Posterior vena cava (tissue), 2 donors: ENCODE measurements at places on chromosomes 7 and 10. TPM values are rescaled to one million over a fixed set of nuclear protein-coding genes. Genes with fewer than 3 reads are reported as not detected.

DNA sequence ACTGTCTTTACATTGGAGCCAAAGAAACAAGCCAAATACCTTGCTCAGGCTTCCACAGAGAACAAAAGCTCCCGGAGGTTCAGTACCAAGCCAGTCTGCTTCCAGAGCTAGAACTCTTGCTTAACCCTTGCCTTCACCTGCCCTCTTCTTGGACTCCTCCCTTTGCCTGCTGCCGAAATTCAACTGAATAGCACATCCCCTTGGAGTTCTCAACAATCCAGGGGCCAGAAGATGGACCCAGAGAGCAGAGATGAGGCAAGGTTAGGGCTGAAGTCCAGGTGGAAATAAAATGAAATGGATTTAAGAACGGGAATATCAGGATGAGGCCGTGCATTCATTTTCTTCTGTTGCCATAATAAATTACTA, 876 bp upstream of the PIK3AP1 start:
- no peak for DNase-seq

DNA sequence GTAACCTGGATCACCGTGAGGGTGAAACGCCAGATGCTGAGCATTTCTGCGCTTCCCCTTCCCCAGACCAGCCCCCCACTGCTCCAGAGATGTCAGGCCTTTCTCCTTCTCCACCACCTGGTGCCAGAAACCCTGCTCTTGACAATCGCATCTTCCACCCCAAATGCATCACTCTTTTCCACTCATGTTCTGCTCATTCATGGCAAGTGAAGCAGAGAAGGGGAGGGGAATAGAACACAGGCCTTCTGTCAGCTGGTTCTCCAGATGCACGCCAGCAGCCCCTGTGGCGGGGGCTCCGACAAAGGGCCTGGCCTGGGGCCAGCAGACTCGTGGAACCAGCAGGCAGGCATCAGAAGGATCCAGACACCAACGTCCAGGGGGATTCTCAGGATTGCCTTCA, 68.5 kb upstream of the SVIL start:
- DNase-seq: no peak

GRCh38 chr10:71761541-71762113, 11.7 kb downstream of the VSIR start:
- no peak for DNase-seq

DNA sequence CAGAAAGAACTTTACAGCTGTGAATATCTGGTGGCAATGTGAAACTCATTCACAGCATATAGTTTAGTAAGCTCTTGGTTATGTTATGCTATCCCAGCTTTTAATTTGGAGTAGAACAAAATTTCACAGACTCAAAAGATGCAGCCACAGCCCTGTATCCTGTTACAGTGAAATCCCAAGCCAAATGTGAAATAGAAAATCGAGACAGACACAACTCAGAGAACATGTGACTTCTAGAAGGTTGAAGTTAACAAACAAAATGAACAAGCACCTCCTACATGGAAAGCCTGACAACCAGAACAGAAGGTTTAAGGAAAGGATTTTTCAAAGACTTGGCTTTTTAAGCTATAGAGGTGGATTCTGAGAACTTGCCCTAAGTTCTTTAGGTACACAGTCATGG, 39.6 kb downstream of the JAZF1 start:
- DNase-seq: no peak

- DNase-seq: no peak
These were observed 38.4 kb downstream of the SYPL1 start for GRCh38 chr7:106073701-106074100.

DNA sequence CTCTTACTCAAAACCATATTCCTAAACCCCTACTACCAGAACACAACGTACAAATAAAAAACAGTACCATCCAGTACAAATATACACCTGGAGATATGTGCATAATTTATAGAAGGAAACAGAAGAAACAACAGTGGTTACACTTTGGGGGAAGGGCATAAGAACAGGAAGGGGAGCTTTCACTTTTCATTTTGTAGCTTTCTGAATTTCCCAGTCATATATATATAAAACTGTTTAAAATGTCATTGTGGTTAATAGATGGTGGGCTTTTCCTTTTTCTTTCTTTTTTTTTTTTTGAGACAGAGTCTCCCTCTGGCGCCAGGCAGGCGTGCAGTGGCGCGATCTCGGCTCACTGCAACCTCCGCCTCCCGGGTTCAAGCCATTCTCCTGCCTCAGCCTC, 47.2 kb downstream of the MALSU1 start:
- DNase-seq: no peak

Gene ARMH3
- 22.3 TPM for total RNA-seq

Gene CPN1
- total RNA-seq: not detected

Gene PRSS37
- not detected for total RNA-seq
